ENCODE measurements at places on chromosomes 2 and 18.

DNA sequence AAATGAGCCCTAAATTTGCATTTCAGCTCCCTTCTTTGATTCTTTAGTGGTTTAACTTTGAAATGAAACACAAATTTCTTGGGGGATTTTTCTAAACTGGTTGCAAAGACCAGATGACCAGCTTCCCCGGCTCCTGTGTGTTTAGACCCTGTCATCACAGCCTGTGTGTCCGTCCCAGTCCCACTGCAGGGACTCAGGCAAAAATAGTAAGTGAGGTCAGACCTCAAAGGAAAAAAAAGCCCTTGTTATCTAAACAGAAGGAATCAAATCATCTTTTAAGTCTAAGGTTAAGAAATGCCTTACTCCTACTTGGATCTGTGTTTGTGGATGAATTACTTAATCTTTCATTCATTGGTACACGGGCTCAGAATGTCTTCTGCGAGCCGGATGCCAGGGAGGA, 423.7 kb downstream of the LPIN1 start:
- DNase-seq: no peak

DNA sequence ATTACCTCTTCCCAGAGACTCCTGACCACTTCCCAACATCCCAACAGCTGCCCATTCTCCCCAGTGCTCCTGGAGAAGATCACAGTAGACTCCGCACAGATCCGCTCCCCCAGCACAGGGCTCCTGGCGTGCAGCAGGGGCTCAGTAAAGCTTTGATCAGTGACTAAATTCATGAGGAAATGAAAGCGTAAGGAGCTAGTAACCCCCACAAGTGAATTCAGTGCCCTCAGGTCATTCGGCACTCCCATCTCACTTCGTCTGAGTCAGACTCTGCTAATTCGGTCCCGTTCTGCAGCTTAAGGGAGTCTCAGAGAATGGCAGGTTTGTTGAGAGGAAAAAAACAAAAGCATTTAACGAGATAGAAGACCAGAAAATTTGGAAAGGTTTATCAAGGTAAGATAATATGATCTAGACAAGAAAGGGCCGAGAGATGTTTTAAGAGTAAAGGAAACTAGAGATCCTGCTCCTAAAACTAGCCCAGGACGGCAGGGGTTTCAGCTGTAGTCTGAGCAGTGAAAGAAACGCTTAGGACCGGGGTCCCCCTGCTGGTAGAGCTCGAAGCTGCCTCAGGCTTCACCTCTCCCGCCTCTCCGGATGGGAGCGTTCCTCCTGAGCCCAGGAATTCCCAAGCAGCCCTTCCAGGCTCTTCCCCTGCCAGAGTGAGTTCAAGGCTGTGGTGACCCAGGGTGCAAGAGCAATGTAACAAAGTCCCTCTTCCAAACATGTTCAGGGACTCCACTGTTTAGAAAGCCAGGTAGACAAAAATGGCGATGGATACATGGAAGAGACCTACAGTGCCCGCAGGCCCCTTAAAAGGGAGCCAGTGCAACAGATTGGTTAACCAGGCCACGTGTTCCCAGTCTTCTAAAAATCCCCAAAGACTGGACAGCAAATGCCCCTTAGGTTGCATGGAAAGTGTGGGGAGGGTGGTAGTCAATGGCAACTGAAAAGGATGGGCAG, 127.3 kb downstream of the DNER start:
- DNase-seq: peak; percentile 91

DNA sequence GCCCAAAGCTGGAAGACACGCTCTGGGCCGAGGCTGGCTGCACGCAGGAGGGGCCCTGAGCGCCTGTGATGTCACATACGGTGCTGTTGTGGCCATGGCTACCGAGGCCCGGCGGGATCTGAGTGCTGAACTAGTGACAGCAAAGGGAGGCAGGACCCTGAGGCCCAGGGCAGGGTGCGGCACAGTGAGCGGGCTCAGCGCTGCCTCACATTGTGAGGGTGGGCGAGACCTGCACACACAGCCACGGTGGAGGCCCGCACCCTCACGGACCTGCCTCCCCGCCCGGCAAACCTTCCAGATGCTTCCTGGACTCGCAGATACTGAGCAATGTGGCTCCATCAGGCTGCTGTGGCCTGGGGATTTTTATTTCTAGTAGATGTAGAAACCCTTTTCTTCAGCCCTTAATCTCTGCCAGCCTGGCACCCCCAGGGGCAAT, 133.8 kb upstream of the CTDP1 start:
- no peak for DNase-seq

DNA sequence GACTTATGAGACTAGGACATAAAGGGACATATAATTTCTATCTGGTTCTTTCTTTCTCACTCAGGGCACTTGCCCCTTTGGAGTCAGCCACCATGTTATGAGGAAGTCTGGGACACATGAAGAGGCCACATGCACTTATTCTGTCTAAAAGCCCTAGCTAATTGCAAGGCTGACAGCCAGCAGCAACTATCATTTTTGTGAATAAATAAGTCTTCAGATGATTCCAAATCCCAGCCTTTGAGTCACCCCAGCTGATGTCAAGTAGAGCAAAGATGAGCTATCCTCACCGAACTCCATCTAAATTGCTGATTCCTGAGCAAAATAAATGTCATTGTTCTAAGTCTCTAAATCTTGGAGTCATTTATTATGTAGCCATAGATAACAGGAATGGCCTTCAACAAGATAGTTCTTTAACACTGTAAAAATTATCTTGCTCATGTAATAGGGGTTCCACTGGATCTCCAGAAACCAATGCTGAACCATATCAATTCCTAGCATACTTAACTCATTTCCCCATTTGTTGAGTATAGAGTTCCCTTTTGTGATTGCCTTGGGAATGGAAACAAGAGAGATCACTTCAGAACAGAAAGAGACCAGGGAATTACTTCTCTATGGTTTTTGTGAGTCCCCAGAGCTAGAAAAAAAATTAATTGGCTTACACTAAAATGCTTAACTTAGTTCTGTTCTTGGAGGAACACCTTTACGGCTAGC, 50.6 kb upstream of the FN1 start:
- no peak for DNase-seq

DNA sequence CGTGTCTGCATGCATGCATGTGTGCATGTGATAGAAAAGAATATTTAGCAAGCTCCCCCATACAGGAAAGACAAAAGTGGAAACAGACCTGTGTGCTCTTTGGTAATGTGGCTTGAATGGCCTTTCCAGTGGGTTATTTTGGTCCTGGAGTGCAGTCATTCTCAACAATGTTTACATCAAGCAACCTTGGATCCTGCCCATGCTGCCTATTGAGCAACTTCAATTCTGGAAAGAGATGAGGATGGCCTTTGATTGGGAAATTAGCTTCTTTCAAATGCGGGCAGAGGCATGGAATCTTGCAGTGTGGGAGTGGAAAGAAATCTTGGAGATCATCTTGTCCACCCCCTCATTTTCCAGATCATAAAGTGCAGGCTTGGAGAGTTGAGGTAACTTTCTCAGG, 87.2 kb upstream of the SMAD2 start:
- no peak for DNase-seq

DNA sequence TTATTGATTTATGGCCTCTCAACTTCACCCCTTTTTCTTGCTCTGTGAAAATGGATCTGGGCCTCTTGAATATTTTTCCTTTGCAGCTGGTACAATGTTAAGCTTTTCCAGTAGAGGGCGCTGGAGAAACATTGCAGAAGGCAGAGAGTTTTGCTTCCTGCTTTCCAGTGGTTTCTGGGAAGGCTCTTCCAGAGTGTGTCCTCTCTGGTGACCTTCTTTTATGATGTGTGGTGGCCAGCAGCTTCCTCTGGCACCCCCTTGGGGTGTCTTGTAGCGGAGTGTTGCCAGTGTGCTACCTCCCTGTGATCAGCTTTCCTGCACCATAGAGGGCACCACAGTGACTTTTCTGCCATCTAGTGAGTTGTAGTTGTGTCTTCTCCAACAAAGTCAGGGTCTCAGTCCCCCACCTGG, 25.4 kb upstream of the MGAT5 start:
- DNase-seq: no peak

DNA sequence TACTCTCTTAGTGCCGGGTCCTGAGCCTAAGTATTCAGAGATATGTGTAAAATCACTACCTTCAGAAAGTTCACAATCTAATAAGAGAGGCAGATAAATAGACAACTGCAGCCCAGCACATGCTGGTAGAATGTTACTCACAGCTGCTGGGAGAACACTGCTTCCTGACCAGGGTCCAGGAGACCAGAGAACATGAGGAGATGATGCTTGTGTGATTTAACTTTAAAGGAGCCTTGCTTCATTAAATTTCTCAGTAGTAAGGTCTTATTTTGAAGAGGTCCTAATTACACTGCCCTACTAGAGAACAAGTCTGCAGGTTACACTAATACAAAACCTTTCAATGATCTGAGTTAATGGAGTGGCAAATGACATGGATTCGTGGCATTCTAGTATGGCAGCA, 209.9 kb upstream of the TRIB2 start:
- no peak for DNase-seq

DNA sequence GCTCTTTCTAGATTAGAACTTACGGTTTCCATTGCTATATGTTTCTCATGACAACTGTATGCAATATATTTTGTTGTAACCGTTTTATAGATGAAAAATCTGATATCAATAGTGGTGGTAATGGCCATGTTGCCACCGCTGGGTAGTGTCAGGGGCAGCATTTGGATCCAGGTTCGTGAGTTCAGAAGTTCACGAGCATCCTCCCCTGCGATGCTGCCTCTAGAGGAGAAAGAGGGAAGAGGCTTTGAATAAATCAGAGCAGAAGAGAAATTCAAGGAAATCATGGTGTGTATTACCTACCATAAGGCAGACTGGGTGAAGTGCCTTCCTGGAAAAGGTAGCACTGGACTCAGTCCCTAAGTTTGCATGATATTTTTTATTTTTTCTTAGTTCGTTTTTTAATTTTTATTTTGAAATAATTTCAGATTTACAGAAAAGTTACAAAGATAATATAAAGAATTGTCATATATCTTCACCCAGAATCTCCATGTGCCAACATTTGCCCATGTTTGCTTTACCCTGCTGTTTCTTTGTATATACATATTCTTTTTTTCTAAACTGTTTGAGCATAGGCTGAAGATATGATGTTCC, 3.3 kb upstream of the ZBTB7C start:
- DNase-seq: no peak

- DNase-seq: no peak
Observed at GRCh38 chr2:239765911-239766310, 259.2 kb downstream of the NDUFA10 start.

DNA sequence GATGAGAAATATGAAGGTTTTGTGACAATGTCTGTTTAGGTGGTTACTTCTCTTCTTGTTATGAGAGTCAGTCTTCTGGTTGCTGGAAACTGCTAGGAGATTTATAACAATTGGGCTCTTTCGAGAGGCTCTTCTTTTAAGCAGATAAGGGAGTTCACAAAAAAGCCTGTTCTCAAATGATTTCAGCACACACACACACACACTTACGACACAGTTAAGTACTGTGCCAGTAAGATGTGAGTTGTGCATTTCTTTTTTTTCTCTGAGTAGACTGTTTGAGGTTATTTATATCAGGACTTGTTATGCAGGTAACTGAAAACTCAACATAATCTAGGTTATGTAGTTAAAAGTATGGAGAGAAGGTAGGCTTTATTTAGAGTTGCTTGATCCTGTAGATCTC, 49.8 kb downstream of the MSH2 start:
- DNase-seq: no peak

- no peak for DNase-seq
Observed at GRCh38 chr2:223474893-223475292, 127.3 kb downstream of the SCG2 start.

DNA sequence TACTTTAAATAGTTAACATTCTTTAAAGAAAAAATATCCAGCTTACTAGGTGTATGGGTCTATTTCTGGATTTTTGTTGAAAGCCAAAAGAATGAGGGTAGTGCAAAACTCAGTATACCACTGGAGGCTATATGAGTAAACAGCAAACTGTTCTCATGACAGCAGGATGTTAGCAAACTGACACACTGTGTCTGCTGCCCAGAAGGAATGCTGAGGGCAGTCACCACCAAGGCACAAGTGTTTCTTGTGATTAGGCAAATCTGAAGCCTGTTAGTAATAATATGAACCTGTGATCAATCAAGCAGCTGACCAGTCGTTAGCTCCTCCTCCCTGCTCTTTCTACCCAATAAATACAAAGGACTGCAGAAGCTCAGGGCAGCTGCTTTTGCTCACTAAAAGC, 50.5 kb upstream of the SULT1C3 start:
- DNase-seq: no peak

GRCh38 chr2:232335859-232336215, 42.7 kb upstream of the ALPP start:
- DNase-seq: no peak

- DNase-seq: no peak
Observed at GRCh38 chr2:132979339-132980093, 309.5 kb upstream of the LYPD1 start.

Data from H1 (cell line).